ENCODE measurements at places on chromosomes 12 and 14.

DNA sequence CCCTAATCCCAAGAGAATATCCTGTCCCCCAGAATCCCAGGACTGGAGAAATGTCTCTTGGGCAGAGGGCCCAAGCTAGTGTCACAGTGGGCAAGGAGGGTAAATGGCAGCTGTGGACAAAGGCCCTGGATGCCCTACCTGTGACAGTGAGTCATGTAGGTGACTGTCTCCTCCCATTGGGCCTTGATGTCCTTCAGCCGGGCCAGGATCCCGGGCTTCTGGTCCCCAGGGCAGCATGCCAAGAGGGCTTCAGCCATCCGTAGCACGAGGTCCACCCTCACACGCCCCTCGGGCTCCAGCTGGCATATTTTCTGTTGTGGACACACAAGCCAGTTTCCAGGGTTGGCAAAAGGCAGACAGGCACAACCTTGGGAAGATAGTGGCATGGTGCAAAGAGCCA, 48.8 kb downstream of the SYNE3 start:
- DNase-seq, result no peak

DNA sequence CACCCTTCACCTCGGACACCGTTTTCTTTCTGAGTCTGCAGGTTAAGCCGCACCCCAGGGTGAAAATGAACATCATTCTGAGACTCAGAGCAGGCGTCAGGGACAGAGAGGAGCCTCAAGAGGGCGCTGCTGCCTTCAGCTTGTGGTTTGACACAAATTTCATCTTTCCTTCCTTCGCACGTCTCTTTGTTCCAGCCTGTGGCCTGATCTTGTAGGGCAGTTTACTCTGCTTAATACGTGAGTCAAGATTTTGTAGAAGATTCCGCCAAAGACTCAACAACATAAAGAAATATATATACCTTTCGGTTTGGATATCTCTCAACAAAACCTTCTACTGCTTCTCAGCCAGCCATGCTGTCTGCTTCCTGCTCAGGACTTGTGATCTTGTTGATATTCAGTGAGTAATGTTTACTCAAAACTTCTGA, 329.3 kb upstream of the OR4E1 start:
- DNase-seq, result no peak

DNA sequence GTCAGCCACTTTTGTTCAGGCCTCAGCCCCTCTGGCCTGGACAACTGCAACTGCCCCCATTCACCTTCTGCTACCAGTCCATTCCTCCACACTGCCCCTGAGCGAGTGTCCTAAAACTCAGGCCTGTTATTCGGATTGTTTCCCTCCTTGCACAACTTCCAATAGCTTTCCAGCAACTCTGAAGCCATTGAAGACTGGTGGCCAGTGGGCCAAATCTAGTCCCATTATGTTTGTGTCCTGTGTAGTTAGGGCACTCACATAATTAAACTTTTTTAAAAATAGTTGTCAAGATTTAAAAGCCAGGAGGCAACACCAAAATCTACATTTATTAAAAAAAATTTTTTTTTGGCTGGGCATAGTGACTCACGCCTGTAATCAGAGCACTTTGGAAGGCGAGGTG, 17.8 kb upstream of the FIGNL2 start:
- no peak for DNase-seq

DNA sequence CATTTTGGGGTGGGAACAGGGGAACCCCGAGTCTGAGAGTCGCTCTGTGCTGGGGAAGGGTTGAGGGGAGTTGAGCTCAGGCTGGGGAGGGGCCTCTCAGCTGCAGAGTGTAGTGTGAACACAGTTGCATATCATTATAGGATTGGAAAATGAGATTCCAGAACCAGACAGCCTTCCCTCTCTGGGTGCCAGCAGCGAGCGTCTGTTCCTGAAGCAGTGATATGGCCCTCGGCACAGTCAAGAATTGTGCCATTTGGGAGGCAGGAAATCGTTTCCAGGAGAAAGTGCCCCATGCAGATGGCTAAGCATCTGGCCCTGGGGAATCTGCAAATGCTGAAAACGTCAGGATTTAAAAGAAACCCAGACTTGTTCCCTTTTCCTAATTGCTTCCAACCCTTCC, 70.4 kb upstream of the SFSWAP start:
- DNase-seq, result no peak

- DNase-seq, result no peak
Measured at GRCh38 chr12:94231709-94232108, 83.3 kb downstream of the PLXNC1 start.

DNA sequence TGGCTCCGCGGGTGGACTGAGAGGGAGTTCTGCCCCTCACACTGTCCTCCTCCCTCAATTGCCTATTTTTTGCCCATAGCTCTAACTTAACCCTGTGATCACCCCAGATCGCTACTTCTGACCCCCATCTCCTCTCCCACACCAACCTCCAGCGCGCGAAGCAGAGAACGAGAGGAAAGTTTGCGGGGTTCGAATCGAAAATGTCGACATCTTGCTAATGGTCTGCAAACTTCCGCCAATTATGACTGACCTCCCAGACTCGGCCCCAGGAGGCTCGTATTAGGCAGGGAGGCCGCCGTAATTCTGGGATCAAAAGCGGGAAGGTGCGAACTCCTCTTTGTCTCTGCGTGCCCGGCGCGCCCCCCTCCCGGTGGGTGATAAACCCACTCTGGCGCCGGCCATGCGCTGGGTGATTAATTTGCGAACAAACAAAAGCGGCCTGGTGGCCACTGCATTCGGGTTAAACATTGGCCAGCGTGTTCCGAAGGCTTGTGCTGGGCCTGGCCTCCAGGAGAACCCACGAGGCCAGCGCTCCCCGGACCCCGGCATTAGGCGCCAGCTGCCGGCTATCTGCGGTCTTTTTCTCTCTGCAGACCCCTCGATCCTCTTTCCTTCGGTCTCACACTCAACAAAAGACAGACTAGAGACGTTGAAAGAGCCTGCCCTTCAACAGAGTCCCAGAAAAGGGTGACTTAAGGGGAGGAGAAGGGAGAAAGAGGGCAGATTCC, 3.0 kb upstream of the TBX3 start:
- no peak for DNase-seq

GRCh38 chr14:78383060-78383459, 212.9 kb downstream of the NRXN3 start:
- no peak for DNase-seq

DNA sequence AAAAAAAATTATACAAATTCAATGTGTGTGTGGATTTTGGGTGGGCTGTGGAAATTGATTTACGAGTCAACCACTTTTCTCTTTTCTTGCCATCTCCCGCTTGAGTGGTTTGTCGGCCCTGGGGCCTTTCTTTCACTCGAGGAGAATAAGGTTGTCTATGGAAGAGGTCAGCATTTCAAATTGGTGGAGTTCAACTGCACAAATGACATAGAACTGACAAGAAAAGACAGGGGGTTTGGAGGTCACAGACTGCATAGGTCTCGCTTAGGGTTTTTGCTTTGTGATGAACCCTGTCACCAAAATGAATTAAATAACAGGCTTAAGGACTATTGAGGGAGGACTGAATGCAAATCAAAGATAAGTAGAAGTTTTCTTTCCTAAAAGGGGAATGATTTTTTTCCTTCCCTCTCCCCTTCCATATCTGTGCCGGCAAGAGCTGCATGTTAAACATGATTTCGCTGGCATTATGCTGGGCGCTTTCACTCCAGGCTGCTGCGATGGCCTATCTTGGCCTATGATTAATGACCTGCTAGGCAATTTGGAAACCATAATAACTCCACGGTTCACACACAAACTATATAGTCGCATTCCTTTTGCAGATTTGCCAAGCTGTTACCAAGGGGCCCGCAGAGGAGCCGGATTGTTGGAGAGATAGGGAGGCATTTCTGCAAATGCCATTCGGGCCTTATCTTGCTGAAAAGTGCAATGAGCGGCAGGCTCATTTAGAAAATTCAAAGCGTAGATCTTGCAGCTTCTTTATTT, 20.7 kb downstream of the ASCL1 start:
- DNase-seq, result no peak

- DNase-seq, result no peak
Measured at GRCh38 chr12:1056390-1056789, 65.4 kb downstream of the ERC1 start.

DNA sequence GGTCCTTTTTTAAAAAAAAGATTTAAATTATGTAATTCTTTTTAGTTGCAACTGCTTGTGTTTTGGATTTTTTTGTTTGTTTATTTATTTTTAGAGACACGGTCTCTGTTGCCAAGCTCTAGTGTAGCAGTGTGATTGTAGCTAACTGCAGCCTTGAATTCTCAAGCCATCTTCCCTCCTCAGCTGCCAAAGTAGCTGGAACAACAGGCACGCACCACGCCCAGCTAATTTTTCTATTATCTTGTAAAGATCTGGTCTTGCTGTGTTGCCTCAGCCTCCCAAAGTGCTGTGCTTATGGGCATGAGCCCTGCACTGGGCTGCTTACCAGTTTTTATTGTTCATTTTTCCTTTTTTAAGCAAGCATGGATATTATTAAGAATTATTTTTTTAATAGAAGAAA, 10.6 kb upstream of the ART4 start:
- no peak for DNase-seq

Measured in HT1080 (cell line).